Fibroblast of skin of right quadriceps (primary cell): ENCODE measurements at places on chromosomes 2 and 18.

GRCh38 chr2:212424082-212424481 is 114.5 kb downstream of the ERBB4 start:
- no peak for DNase-seq

- peak; percentile 3 for DNase-seq
Measured at GRCh38 chr2:113010088-113010487, 4.8 kb downstream of the IL36A start.

DNA sequence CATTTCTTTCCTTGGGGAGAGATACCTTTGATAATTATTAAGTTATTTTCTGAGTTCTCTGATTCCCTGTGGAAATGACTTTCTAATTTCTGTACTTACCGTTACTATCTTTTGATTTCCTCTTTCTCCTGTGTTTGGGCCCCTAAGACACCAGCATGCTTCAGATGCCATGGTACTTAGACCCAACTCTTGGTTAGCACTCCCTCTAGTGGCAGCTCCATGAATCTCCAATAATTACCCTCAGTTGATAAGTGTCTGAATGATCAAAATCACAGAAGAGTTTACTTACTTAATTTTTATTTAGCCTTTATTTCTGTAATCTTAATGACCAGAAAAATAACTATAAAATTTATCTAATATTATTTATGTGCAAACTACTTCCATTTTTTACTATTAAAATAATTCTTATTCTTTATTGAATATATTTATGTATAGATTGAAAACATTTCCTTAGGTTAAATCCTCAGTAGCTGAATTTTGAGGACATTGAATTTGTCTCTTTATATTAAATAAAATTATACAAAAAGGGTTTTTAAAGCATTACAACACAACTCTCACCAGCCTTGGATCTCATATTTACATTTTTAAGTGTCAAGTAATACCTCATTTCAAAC is 300.4 kb downstream of the KCNS3 start:
- peak; percentile 59 for DNase-seq

DNA sequence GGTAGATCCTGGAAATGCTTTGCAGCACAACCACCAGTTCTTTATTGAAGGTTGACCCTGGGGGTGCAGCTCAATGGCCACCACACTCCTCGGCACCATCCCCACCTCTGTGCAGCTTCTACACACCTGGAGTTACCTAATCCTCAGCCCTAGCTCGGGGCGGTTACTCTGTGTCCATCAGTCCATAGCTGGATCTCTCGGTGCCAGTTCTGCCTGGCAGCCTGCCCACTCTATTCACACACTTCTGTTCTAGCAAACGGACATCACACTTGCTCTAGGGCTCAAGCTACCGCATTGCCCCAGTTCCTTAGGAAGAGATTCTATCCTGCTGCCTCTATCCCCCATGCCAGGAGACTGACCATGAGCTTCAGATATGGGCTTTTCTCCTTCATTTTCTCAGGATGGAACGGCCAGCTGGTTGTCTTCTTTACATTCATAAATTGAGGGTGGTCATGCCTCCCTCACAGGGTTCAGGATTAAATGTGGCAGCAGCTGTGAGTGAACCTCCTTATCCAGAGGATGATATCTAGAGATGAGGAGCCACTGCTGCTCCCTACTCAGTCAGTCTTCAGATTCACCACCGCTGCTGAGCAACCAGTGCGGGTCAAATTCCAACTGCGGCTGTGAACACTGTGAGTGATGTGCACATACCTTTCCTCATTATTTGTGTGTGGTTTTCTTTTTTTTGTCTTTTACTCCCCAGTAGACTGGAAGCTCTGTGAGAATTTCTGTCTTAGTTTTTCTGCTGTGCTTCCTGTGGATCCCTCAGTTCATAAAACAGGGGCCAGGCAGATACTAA is 66.9 kb upstream of the TRIB2 start:
- DNase-seq = no peak

DNA sequence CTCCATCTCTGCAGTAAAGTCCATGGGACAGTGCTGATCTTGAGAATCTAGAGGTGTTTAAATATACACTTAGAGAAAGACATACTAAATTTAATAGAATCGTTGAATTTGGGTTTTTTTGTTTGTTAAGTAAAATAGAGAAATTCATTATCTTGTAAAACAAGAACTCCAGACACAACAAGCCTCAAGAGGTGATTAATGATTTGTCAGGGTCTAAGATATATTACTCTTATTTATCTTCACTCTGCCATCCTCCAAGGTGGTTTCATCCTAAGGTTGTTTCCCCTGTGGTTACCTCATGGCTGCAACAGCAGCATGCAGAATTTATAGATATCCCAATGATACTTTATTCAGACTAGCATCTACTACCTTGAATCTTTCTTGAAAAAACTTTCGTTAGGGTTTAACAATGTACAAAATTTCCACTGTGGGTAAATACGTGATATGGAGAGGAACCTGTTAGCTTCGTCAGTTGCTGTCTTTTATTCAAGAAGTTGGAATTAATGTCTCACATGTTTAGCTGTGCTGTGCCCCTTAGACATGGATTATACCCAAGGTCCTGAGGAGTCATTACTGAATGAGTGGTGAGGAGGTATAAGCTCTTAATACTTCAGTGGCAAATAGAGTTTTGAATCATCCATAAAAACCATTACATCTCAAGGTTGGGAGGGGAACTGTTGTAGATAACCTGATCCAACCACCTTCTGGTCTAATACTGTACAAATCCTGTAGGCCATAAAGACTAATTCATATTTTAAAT is 128.0 kb downstream of the GPD2 start:
- no peak for DNase-seq

DNA sequence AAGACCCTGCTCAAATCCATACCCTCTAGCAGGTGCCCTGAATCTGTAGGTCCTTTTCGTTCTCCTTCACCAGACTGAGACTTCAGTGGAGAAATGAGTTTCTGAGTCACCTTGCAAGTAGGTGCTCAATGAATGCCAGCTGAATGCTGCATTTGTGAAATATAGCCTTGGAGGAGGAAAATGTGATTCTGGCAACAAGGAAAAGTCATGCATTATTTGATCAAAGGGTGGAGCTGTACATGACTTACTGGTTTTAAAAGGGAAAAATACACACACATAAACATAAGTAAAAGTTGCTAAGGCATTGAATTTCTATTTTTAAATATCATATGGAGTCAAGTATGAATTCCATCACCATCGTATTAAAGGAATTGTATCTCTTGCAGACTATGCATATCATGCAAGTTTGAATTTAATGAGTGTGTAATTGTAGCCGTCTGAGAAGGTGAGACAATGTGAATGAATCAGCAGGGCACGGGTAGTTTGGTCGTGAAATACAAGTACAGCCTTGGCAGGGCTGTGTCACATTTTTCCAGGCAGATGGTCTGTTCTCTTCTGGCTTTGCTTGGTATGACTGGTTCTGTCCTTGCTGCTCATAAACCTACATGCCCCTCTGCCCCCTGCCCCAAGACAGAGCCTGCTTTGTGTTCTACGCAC is 160.8 kb downstream of the COL6A3 start:
- peak; percentile 46 for DNase-seq

- DNase-seq = no peak
Measured at GRCh38 chr18:52992041-52992440, 652.0 kb downstream of the DCC start.

DNA sequence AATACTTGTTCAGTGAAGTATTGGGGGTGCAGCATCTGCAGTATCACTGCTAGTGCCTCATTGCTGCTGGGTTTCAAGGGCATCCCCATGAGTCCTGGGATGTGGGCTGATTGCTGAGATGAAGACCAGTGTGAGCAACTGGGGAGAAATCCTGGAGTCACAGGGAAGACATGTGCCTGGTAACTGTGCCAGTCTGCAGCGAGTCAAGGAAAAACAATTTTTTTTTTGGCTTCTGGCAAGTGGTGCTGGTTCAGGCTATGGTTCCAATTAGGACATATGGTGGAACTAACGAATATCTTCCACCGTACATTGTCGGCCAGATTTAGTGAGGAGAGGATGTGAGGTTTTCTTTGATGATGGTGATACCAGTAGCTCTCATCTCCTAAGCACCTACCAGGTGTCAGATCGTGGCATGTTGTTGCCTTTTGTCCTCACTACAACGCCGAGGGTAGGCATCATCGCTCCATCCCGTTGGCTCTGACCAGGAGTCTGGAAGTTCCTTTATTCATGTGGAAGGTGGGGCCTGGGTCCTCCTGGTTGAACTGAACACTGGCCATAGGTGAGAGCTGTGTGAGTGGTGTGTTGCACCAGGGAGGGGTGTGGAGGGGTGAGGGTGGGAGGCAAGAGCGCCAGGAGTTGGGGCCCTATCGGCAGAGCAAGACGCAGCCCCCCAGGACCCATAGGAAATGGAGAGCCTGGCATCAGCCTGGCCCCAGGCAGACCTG is 118.0 kb upstream of the HS6ST1 start:
- DNase-seq = no peak

- no peak for DNase-seq
Measured at GRCh38 chr2:136308611-136309010, 190.7 kb upstream of the CXCR4 start.

DNA sequence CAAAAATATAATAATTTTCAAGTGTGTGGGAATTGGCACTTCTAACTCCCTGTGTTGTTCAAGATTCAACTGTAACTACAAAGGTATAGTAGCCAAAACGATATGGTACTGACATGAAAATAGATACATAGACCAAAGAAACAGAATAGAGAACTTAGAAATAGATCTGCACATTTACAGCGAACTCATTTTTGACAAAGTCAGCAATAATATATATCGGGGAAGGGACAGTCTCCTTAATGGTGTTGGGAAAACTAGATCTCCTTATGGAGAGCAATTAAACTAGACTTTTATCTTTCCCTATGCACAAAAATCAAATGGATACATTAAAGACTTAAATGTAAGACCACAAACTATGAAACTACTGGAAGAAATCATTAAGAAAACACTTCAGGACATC is 1530.6 kb upstream of the SLC39A10 start:
- no peak for DNase-seq

DNA sequence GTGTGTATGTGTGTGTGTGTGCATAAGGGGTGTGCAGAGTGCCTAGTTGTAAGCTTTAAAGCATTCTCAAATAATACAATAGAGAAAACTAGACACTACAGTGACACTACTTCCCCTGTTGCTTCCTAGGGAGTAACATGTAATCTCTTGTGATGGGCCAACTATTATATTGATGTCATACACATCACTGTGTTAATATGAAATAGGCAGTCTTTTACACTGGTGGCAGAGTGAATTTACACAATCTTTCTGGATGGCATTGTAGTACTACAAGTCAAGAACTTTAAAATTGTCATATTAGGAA is 488.0 kb upstream of the ZEB2 start:
- no peak for DNase-seq

GRCh38 chr2:177783835-177784744 is 288.5 kb downstream of the PDE11A start:
- DNase-seq = no peak

- no peak for DNase-seq
Measured at GRCh38 chr18:38552732-38553321, 987.2 kb upstream of the CELF4 start.

DNA sequence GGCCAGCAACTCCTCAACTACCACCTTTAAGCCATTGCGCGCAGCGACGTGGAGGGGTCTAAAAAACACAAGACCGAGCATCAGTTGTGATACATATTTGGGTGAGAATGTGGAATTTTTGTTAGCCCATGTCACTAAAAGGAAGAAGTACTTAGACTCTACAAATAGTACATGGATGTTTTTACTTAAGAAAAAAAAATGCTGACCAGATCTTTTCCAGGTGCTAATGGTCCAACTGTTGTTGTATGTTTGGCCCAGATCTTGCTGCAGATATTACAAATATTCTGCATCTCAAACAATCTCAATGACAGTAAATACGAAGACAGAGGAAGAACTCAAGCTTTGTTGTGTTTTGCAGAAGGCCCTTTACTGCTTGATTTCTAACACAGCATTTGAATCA is 67.1 kb upstream of the PGAP1 start:
- no peak for DNase-seq

- DNase-seq = peak; percentile 81
Measured at GRCh38 chr2:216339456-216340279, 32.6 kb downstream of the MARCHF4 start.

- no peak for DNase-seq
Measured at GRCh38 chr2:102206666-102207341, 20.0 kb downstream of the IL1RL2 start.

GRCh38 chr2:179891237-179891636 is 29.8 kb upstream of the ZNF385B start:
- DNase-seq = no peak

DNA sequence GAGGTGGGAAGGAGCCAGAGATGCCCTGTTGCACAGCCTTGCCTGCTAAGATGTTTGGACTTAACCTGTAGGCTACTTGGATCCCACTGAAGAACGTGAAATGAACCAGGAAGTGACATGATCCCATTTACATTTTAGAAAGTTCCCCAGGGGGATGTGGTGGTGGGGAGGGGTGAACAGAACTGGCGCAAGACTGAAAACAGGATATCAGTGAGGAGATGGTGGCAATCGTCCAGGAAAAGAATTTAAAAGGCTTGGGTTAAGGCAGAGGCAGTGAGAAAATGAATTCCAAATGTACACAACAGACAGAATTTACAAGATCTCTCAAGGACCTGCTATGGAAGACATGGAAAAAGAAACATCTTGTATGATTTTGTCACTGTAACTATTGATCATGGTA is 42.3 kb downstream of the SULT1C2 start:
- DNase-seq = peak; percentile 80

DNA sequence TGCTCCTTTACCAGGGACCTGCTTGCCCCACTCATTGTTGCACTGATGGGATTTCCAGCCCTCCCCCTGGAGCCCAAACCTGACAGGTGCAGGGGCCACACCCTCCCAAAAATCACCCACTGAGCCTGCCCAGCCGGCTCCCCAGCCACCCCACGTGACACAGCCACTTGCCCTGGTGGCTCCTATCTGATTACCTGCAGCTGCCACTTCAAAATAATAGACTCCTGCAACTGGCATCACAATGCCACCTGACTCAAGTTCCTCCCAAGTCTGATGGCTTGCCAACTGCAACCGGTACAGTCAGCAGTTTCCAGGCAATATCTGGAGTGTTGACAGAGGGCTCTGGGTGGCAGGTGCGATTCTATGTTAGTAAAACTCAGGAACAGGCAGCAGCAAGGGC is 66.2 kb downstream of the CRACDL start:
- DNase-seq = no peak

- DNase-seq = peak; percentile 61
Measured at GRCh38 chr2:100174026-100174431, 31.6 kb upstream of the AFF3 start.

DNA sequence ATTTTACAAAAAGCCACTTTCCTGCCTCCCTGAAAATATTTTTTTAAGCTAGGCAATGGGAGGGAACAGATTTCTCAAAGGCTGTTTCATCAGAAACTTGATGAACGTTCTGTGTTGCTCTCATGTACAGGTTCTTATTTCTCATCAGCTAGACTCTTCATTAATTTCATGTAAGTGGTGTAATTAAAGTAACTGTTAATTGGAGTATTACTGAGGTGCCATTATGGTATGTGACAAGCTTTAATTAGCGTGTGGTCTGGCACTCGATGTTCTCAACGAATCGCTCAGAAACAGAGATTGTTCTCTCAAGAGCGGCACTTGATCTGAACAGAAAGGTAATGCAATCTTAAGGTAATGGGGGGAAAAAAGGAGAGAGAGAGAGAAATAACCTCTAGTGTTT is 81.9 kb upstream of the MYCN start:
- DNase-seq = no peak
